Substantia nigra (tissue), 51 donors: ENCODE measurements at places on chromosomes 12 and 14.

DNA sequence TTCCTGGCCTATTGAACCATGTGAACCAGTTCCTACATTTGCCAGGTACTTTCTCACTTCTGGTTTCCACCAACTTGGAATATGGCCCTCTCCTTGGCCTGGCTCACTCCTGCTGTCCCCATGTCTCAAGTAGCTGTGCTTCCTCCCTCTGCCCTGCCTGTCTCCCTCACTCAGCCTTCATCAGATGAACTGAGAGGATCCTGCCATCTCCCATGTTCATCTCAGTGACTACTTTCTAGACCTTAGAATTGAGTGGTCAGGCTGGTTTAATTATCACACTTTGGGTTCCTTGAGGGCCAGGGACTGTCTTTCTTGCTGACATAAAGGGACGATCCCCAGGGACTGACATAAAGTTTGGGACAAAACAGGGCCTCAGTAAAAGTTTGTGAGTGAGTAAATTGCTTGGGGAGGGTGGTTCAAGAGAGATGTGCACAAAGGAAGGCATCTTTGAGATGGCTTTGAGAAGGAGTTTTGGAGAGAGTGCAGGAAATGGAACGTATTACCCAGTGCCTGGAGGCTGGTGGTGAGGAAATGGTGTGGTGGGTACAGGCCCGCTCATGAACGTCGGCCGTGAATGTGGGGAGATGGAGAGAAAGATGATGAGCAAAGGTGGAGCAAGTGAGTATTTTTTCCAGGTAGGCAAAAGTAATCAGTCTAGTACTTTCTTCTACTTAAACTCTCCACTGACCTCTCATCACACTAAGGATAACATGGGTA, 20.8 kb downstream of the DYRK2 start:
- no peak for DNase-seq

GRCh38 chr12:46811185-46811584, 14.6 kb downstream of the SLC38A4 start:
- no peak for DNase-seq

DNA sequence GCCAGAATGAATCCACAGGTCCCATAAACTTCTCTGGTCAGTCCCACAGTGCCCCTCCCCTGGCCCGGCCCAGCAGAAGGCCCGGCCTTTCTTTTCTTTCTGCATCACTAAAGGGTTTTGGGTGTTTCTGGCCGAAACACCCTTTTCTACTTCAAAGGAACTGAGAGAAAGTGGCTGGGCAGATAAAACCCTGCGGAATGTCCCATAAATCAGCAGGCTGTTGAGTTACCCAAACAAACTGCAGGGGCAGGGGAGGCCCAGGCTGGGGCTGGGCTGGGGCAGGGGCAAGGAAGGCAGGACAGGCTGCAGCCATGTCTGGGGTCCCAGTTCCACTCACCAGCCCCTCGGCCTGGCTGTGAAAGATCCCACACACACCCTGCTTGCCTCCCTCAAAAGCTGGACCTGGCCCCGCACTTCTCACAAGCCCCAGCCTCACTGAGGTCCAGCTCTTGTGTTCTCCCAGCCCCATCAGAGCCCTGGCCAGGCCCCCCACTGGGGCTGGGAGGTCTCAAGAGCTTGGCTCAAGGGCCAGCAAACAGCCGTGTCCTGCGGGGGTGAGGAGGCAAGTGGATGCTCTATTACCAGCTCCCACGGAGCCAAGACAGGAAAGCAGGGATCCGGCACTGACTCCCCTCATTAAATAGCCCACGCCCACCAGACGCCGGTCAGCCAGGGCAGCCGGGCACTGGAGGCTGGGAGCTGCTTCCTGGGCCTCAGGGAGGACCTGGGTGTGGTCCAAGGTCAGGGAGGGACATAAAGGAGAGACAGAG, 41.9 kb downstream of the CCNK start:
- DNase-seq, result no peak

- no peak for DNase-seq
These were observed 215.6 kb upstream of the PPFIA2 start for GRCh38 chr12:81974762-81975161.

GRCh38 chr12:617304-617915, 45.8 kb downstream of the NINJ2 start:
- DNase-seq, result peak; percentile 13

GRCh38 chr12:68148261-68148951, 11.1 kb downstream of the IFNG start:
- DNase-seq, result no peak
